Myometrial cell (primary cell): ENCODE measurements at places on chromosomes 11 and 22. TPM values are rescaled to one million over a fixed set of nuclear protein-coding genes. Genes with fewer than 3 reads are reported as not detected.

The TIRAP gene
- 1.7 and 5.7 TPM in 2 replicates for total RNA-seq

The MS4A7 gene
- total RNA-seq = not detected in 2 replicates

The CHRDL2 gene
- total RNA-seq = not detected in 2 replicates

The TMPRSS4 gene
- total RNA-seq = not detected in 2 replicates

The F2 gene
- total RNA-seq = not detected in 2 replicates
